Stimulated activated CD4-positive, alpha-beta T cell treated with anti-CD3 and anti-CD28 coated beads, TNF-alpha, amount 100 ng/mL, for 1 hour (primary cell): ENCODE measurements at places on chromosomes 11 and 22.

DNA sequence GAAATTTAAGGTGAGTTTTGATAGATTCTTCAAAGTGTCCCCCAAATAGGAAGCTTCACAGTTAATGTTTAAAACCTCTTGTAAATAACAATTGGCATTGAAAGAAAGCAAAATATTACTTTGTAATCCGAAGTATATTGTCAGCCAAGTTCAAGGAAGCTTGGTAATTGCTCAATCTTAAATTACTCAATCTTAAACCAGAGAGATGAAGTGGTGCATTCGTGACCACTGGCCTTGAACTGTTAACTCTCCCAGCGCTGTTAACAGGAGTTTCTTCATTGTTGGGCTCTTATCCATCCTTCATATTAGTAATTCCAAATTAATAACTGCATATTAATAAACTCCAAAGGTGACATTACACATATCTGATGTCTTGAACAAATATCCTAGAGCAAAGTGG, 20.6 kb upstream of the FDX1 start:
- no peak for DNase-seq

GRCh38 chr22:25627271-25627852, 62.9 kb downstream of the GRK3 start:
- DNase-seq: no peak

DNA sequence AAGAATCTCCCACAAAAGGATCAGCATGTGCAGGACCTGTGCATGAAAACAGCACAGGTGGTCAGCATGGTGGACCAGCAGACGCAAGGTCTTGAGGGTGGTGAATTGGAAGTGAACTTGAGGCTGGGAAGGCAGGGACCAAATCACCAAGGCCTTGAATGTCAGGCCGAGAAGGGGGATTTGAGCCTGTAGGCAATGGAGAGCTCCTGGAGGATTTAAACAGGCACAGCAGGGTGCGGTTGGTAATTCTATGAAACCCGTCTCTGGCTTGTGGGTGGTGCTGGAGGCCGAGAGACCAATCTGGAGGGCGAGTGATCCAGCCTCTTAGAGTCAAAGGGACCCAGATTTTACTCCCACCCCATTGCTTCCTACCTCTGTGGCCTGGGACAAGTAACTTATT, 2.4 kb downstream of the TSKU start:
- DNase-seq: no peak

DNA sequence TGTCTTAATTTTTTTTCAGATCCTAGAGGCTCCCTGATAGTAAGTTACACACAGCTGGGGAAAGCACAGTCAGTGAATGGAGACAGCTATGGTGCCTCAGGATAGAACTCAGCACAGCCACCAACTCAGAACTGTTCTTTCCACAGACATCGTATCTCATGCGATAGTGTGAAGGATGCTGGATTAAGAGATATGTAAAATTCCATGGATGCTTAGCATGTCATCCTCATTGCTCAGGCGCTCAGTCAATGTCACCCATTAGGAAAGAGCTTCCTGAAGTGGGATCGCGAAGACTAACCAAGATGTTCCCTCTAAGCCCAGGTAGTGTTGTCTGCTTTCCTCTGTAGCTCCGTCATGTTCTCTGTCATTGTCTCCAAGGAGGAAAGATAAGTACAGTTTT, 1000.4 kb downstream of the OPCML start:
- DNase-seq: no peak

DNA sequence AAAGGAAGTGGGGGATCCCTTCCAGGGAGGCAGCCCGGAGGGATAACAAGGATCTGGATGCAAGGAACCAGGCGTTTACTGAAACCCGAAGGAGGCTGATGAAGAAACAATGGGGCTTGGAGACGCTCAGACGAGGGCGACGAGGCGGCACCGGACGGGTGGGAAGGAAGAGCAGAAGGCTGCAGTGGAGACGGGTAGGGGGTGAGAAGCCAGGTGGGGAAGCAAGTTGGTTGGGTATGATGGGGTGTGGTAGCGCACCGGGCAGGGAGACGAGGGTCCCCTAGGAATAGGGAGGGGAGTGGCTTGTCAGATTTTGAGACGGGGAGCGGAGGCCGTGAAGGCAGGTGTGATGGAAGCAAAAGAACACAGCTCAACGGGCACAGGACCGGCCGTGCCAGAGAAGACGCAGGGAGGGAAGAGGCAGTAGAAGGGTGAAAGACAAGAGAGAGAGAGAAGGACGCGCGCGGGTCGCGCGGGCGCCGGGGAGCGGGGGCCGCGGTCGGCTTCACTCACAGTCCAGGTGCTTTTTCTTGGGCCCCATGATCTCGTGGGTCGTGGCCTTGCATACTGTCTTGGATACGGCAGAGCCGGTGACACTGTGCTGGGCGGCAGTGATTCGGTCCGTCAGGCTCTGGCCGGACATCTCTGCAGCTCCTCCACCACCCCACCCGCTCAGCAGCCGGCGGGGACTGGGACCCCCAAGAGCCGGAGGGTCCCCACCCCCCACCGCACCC, 579 bp downstream of the PICALM start:
- DNase-seq: no peak

- DNase-seq: no peak
Measured at GRCh38 chr11:94862926-94863880, 95.0 kb downstream of the AMOTL1 start.

GRCh38 chr11:62553080-62553838, 6.7 kb upstream of the AHNAK start:
- no peak for DNase-seq

DNA sequence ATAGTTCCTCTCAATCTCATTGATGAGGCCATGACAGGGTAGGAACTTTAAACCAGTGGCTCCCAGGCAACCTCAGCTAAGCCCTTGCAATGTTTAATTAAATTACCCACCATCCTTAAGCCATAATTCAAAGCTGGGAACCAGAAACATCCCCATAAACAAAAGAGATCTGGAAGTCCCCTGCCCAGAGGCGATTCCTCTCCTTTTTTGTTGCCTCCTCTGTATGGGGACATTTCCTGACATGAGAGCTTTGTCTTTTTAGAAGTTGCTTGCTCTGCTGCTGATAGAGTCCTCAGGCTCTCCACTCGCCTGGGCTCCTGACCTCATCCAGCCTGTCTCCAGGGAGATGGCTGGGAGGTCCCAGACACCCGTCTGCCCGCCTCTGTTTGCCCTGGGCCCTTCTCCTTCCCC, 3.2 kb downstream of the DTX4 start:
- DNase-seq: no peak

GRCh38 chr11:76234416-76235232, 28.3 kb upstream of the WNT11 start:
- no peak for DNase-seq

DNA sequence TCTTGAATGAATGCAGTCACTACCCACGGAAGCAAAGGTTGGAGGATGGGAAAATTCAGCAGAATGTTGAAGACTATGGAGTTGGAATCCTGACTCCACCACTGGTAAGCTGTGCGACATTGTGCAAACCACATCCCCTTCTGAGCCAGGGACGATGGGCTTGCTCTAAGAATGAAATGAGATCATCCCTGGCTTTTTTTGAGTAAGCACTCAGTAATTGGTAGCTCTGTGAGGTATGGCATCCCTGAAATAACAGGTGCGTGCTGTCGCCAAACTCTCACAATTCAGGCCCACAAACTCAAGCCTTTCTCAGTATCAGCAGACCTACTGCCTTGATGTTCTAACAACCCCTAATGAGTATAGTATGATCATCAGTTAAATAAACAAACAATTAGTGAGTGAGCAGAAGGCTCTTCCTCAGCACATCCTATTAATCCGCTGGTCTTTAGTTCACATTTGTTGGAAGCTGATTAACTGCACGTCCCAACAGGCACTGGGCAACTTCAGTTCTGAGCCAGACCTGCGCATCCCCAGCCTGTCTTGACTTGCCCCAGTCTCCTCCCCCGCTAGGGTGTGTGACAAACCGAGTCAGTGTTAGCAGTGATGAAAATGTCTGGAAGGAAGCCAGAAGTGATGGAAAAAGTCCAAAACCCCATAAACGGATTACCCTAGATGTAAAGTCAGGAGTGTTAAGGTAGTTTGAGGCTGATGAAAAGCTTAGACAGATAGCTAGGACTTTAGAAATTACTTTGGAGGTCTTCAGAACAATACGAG, 235.5 kb downstream of the GRIK4 start:
- no peak for DNase-seq

- DNase-seq: no peak
Measured at GRCh38 chr11:72625691-72626413, 48.4 kb downstream of the PDE2A start.

GRCh38 chr22:48528221-48528915, 1299.3 kb downstream of the BRD1 start:
- no peak for DNase-seq

GRCh38 chr11:59769828-59770227, 14.7 kb downstream of the STX3 start:
- DNase-seq: no peak

- DNase-seq: no peak
Measured at GRCh38 chr11:10379871-10380568, 75.0 kb upstream of the AMPD3 start.

DNA sequence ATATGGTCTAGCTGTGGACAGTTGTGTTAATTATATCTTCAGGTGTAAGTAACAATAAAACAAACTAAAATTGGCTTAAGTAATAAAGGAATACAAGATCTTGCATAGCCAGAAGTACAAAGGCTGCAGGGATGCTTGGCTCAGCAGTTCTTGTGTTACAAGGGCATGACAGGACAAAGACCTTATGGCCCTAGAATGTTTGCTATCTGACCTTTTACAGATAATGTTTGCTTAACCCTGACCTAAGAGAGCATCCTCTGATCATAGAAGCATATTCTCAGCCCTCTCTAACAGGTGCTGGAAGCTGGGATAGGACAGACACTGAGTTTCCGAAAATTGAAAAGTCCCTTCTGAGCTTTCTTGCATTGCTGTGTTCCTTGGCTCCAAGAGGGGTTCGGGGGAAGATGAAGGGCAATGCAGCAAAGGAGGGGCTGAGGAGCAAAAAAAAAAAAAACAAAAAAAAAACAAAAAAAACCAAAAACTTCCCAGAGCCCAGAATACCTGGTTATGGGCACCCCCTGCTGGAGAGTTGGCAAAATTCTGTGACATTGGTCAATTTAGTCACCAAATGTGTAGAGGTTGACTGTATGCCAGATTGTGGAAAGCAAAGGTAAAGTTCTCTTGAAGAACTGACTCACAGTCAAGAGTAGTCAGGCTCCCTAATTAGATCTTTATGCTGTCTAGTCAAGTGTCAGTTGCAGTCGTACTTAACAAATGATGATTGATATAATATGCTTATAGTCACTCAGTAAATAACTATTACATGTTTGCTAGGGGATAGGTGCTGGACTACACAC, 10.4 kb upstream of the HIKESHI start:
- DNase-seq: peak; percentile 8

- no peak for DNase-seq
Measured at GRCh38 chr11:71246559-71246958, 5.8 kb downstream of the SHANK2 start.

GRCh38 chr11:69243496-69244200, 50.3 kb upstream of the MYEOV start:
- no peak for DNase-seq

- no peak for DNase-seq
Measured at GRCh38 chr11:130827451-130828377, 88.6 kb downstream of the SNX19 start.
